ENCODE measurements at places on chromosomes 2 and 18. TPM values are rescaled to one million over a fixed set of nuclear protein-coding genes. Genes with fewer than 3 reads are reported as not detected.
A peak's percentile ranks its signal among the peaks of the same experiment; 100 is the strongest.

DNA sequence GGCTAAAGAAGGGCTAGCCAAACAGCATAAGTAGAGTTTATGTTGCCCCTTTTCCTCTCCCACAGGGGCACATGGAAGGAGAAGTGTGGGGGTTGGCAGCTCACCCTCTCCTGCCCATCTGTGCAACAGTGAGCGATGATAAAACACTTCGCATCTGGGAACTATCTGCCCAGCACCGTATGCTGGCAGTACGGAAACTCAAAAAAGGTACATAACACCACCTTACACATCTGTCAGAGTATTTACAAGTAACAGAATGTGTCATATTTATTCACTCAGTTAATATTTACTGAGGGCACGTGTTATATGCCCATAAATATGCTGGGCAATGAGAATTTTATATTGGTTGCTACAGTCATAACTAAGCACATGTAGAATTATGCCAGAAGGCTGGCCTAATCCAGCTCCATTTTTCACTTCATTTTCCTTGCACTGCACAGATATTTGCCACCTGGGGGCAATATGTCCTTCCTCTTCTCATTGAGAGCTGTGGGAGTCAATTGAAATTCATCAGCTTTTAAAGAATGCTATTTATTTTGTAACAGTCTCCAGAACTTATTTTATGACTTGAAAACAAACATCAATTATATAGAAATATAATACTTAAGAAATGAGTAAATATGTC lies 150.6 kb downstream of the RTN4 start:
- no peak for DNase-seq

DNA sequence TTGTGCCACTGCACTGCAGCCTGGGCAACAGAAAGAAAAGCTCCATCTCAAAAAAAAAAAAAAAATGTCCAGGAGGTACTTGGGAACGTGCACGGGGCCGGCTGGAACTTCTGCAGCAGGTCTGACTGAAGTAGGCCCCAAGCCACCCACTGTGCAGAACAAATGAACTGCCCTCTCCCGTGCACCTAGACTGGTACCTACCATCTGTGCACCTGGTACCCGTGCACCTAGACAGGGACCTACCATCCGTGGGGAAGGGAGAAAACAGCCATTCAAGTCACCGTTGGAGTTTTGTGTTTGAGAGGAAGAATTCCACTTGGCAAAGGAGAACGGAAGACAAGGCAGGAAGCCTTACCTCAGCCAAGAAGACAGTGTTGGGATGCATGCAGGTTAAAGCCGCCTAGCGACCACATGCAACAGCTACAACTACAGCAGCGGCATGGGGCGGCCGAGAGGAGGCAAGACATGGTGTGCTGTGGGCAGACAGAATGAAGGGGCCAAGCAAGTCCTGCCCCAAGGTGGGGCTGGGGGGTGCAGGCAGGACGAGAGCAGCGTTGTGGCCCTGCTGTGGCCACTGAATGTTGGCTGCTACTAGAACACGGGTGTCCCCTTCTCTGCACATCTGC lies 16.1 kb downstream of the ST3GAL5 start:
- no peak for DNase-seq

GRCh38 chr2:27667446-27667845 lies 3.8 kb downstream of the SLC4A1AP start:
- no peak for DNase-seq

Gene ZNF521
- polyA plus RNA-seq: 43.7 TPM

GRCh38 chr2:223725494-223725893 lies 111.9 kb downstream of the AP1S3 start:
- DNase-seq: peak; percentile 52

DNA sequence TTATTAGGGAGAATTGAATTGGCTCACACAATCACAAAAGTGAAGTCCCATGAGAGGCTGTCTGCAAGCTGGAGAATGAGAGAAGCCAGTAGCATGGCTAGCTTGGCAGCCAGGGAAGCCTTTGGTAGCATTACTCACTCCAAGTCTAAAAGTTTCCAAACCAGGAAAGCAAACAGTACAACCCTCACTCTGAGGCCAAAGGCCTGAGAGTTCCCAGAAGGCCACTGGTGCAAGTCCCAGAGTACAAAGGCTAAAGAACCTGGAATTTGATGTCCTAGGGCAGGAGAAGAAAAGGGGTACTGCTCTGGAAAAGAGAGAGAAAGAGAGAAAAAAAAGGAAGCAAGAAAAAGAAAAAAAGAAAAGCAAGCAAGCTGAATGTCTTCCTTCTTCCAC lies 318.2 kb downstream of the RND3 start:
- DNase-seq: no peak

DNA sequence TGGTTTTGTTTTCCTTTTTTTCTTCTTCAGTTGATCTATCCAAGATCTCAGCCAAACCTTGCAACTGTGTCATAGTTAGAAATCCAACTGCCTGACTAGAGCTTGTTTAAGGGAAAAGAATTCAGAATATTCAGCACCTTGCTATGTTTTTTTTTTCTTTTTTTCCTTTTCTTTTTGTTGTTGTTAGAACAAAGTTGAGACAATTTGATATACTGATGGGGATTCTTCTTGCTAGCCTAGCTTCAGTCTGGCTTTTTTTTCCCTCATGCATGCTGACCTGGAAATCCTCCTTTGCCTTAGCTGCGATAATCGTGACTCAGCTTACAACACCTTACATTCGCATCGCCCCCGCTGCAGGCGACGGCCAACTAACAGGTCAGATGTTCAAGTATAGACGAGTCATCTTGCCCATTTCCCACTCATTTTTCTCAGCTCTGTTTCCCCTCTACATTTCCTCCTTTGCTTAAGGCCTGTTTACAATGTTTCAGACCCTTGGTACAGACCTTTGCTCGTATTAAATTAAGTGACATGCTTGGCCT lies 487.2 kb upstream of the RAB12 start:
- no peak for DNase-seq

Gene DNAH6
- polyA plus RNA-seq: 0.10 TPM

Gene CLIP4
- polyA plus RNA-seq: 19.2 TPM

GRCh38 chr18:78986018-78986481 lies 6.4 kb downstream of the SALL3 start:
- DNase-seq: no peak

DNA sequence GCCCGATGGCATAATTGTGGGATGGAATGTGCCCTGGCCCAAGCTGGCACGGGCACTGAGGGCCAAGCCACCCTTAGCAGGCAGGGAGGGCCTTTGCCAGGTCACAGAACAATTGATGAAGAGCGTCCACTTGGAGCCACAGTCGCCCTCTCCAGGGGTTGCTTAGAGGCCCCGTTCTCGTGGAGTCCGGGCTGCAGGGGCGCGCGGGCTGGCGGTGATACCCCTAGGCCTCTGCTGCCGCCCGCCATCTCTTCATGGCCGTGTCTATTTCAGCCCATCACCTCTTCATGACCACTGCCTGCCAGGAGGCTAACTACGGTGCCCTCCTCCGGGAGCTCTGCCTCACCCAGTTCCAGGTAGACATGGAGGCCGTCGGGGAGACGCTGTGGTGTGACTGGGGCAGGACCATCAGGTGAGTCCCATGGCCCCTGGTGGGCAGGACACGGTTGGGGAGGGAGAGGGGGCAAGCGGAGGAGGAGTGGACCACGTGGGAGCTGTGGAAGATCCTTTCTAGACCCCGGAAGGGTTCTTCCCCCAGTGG lies 17.6 kb downstream of the RAMP1 start:
- no peak for DNase-seq

Gene ACSL3
- polyA plus RNA-seq: 44.7 TPM

All from forelimb muscle (tissue), 1 donor.